Stimulated activated CD4-positive, alpha-beta T cell treated with anti-CD3 and anti-CD28 coated beads, Interleukin-2, amount 100 ng/mL, for 4 hours (primary cell): ENCODE measurements at places on chromosomes 4 and X.

- no peak for DNase-seq
Measured at GRCh38 chrX:140767646-140768045, 58.1 kb downstream of the LINC00632 start.

DNA sequence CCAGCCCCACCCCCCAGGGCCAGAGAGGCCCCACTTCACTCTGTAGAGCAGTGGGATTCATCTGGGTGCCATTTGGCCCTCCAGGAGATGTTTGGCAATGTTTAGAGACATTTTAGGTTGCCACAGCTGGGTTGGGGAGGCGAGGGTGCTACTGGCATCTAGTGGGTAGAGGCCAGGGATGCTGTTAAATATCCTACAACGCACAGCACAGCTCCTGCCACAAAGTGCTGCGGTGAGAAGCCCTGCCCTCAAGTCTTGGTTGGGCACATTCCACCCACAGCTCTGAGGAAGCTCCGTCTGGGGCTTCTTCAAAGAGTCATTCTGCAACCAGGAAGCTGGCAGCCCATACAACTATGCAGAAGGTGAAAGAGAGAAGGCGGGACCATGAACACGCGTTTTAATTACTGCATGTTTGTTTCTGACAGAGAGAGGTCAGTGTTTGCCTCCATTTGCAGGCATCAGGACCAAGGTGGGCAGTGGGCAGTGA, 48.1 kb upstream of the FAM9C start:
- peak; percentile 68 for DNase-seq

DNA sequence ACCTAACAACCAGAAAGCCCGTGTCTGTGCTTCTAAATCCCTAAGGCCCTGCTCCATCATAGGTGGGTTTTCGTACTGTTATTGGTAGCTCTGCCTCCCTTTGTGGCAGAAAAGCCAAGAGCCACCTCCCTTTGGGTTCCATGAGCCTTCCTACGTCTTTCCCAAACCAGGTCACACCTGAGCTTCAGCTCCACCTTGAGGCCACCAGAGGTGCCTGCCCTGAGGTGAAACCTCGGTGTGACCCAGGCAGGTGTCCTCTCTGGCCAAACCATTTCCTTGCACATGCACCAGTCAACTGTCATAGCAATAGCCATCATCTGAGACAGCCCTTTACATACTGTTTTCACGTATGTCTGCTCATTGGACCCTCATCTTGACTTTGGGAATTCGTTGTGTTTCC, 188.0 kb upstream of the RBPJ start:
- no peak for DNase-seq

GRCh38 chrX:151538190-151539122, 25.0 kb upstream of the PASD1 start:
- no peak for DNase-seq

- DNase-seq, result no peak
Measured at GRCh38 chrX:24718771-24719170, 25.1 kb downstream of the POLA1 start.
